ENCODE measurements at places on chromosomes 6 and 20. TPM values are rescaled to one million over a fixed set of nuclear protein-coding genes. Genes with fewer than 3 reads are reported as not detected.

The TRAPPC3L gene
- not detected for total RNA-seq

DNA sequence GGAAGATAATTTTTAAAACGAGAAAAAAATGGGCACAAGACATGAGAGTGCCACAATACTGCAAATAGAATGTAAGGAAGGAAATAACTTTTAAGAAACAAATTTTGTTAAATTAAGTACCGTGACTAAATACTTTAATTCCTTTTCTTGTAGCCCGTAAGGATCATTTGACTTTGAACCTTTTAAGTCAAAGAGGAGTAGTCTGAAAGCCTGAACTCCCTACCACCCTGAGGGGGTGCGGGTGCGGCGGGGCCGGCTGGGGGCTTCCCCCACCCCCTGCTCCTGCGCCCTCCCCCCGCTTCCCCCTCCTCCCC, 231 bp upstream of the PHACTR2 start:
- DNase-seq, result no peak
- peaks cover 23% of the 10 kb centered on the region for H3K4me1 ChIP-seq
- no peaks in the 10 kb centered on the region for H3K36me3 ChIP-seq

DNA sequence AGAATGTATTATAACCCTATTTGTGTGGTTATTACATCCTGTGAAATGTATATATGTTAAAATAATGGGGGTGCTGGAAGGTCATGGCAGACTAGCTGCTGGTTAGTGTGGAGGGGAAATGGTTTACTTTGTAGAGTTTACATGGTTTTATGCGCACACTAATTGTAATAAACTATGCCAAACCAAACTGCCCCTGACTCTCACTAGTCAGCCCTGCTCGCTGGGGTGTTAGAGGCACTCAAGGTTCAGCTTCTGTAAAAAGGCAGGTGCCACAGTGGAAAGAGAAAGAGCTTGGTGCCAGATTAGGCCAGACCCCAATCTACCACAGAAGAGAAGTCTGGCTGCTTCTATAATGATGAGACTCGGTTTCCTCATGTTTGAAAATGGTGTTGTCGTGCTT, 52.7 kb downstream of the GOPC start:
- no peak overlapping the region for H3K4me3 ChIP-seq
- H3K27ac ChIP-seq, result no peak overlapping the region
- DNase-seq, result no peak
- H3K27me3 ChIP-seq, result no peaks in the 10 kb centered on the region
- H3K36me3 ChIP-seq, result no peaks in the 10 kb centered on the region

- no peak overlapping the region for H3K4me3 ChIP-seq
- no peaks in the 10 kb centered on the region for H3K27me3 ChIP-seq
- no peaks in the 10 kb centered on the region for H3K36me3 ChIP-seq
- peak; percentile 70 for DNase-seq
- no peaks in the 10 kb centered on the region for H3K4me1 ChIP-seq
- no peak overlapping the region for H3K27ac ChIP-seq
Observed at GRCh38 chr20:54199721-54200176, 8.1 kb upstream of the PFDN4 start.

The OR2B2 gene
- not detected for total RNA-seq

DNA sequence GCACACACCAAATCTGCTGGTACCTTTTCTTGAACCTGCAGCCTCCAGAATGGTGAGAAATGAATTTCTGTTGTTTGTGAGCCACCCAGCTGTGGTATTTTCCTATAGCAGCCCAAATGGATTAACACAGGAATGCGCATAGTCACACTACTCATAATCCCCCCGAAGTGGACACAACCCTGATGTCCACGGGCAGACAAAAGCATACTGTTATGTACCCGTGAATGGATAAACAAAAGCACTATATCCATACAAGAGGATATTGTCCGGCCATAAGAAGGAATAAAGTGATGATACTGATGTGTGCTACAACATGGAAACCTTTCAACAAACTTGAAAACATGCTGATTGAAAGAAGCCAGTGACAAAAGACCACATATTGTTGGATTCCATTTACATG, 25.1 kb upstream of the RPP40 start:
- DNase-seq, result no peak
- peaks cover 9% of the 10 kb centered on the region for H3K4me1 ChIP-seq
- no peaks in the 10 kb centered on the region for H3K27me3 ChIP-seq
